ENCODE measurements at places on chromosomes 3 and 15.

DNA sequence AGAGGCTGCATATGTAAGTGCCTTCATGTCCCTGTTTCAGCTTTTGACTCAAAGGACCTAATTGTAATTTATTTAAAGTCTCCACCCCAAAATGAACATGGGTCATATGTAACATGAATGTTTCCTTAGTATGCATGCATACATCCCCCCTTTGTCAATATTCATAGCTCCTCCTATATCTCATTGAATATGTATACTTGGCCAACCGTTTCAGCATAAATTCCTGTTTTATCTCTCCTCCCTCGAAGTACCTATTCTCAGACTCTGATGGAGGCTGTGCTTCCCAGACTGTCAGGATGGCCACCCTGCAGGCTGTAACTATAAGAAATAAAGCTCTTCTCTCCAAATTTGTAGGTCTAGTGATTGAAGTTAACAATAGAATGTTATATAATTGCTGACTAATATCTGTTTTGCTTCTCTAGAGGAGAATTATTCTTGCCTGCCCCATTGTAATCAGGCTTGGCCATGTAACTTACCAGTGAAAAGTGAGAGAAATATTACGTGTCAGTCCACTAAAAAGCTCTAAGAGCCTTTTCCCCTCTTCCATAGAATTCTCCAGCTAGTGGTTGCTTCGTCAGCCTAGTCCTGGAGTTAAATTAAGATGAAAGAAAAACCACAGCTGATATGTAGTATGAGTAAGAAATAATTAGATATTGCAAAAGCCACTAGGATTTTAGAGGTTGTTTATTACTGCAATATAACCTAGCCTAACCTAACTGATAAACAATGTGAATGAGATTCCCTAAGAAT is 245.1 kb downstream of the ZNF385D start:
- DNase-seq = no peak

GRCh38 chr3:97515076-97515475 is 249.5 kb upstream of the ARL6 start:
- no peak for DNase-seq

DNA sequence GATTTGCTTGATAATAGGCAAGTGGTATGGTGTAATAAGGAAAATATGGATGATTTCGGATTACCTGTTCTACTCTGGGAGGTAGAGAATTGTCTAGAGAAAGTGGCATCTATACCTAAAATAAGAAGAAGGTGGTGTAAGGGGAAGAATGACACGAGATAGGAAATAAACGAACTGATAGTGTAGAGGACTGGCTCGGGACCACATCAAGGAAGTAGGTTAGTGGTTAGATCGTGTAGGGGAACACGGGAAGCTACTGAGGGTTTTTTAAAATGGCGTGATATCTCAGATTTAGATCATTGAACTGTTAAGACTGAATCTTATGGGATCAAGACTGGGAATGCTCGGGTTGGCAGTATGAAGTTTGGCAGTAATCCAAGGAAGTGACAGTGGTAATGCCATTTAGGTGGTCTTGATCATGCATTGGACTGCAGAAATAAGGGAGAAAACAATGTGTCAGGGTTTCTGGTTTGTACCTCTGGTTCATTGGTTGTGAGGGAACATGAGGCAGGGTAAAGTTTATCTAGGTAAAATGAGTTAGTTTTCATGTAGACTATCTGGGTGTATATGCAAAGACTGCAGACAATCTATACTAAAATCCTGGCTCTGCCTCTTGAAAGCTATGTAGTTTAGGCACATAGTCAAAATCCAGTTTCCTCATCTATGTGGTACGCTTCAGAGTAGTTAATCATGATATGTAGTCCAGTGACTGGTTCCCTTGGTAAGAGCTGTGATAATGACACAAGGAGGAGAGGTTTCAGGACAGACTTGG is 7.4 kb downstream of the RPL14 start:
- DNase-seq = no peak

DNA sequence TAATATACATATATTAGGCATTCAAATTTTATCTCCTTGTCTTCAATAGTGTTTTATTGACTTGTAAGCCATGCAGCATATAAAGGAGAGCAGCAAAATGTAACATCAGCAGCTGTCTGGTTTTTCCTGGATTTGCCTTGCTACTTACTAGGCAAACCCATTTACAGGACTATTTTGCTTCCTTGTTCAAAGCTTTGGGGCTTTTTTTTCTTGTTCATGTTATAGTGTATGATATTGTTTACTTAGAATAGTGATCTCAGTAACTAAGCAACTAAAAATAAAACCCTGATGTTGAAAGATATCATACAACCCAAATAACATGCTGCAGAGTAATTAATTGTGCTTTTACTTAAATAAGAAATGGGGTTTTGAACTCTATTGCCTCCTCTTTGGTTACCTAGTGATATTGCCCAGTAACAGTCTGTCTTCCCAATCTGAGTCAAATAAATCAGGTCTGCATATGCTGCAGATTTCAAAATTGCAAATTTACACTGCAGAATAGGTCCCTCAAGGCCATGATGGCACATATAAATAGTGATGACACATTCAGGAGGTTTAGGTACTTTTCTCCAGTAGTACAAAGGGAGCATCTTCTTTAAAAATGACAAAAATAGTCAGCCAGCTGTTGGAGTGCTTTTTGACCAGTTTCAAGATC is 578.1 kb upstream of the NECTIN3 start:
- no peak for DNase-seq

DNA sequence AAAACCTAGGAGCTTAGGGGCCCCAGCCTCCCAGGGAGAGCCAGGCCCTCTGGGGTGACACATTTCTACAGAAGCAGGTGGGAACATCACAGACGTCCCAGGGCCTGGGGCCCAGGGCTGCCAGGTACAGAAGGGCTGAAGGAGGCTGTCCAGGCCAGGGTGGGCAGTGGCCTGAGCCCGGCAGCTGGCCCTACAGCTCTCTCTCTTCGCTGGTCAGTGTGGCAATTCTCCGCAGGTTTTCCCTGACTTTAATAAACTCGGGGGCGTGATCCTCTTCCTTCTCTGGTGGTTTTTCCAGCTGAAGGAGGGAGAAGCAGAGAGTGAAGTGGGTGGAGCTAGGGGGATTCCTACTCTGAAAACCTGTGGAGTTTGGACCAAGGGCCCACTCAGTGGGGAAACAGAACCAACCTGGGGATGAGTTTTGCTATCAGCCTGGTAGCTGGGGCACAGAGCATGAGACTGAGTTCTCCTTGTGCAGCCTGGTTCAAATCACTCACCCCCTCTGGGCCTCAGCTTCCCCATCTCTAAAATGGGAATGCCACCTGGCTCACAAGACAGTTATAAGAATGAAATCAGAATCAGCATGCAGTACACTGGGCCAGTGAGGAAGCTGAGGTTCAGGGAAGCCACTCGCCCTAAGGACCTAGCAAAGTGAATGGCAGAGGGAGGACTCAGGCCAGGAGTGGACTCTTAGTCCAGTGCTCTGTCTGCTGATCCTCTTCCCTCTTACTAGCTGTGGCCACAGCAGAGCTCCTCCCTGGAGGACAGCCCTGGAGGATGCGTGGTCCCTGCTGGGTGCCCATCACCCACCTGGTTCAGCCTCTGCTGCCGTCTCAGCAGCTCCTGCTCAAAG is 10.6 kb downstream of the FAM107A start:
- no peak for DNase-seq

DNA sequence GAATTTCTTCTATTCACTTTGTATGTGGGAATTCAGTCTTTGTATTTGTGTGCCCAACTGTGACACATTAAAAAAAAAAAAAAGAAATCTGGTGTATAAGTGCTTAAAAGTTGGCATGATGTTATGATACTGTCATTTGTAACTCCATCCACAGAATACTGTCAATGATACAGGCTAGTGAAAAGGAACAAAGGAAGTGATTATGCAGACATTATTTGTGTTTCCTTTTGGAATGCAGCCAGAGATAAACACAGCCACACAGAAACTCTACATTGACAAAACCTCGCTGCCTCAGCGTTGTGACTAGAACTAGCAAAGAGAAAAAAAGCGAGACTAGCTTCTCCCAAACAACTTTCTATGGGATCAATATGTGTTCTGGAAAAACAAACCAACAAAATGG is 519.2 kb upstream of the AGTR1 start:
- peak; percentile 36 for DNase-seq

DNA sequence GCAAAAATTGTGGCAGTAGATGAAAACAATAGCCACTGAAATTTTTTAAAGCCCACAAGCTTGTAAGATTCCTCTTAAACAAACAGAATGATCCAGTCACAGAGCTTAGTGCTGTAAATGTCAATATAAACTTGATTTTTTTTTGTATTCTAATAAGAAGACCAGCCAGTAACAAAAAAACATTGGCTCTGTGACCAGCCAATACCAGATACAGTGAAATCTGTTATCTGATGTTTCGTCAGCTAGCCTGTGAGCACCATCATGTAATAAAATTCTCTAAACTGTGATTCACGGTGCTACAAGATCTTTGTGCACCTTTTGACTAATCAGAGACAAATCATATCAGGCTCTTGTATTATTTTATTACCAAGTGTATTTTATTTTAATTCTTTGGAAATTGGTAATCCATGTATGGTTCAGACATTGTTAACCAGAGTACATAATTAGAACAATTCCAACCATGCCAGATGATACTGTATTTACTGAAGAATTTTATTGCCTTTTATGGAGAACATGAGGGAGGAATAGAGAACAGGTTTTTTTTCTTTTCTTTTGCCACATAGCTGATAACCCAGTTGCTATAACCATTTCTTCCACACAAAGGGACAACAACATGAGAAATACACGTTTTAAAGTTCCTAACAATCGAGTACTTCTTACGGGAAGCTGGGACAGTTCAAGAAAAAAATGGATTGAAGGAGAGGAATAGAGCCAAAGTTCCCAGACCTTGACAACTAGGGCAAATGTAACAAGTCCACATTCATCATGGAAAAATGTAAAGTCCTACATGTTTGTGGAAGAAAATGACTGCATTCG is 71.9 kb downstream of the FILIP1L start:
- peak; percentile 80 for DNase-seq

DNA sequence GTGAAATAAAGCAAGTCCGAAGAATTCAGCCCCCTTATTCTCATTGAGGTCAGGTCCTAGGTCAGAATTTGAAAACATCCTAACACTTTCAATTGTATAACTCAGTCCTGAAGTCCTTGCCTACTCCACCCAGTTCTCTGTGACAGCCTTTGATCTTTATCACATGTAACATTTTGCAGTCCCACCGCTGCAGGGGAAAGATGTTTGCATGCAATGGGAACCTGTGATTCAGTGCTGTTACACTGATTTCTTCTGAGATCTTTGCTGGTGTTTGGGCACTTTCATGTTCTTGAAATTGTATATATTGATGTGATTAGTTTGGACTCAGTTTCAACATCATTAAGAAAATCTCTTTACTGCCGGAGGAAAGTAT is 18.0 kb upstream of the SECISBP2L start:
- DNase-seq = no peak

- no peak for DNase-seq
Observed at GRCh38 chr3:126910231-126910630, 72.7 kb upstream of the PLXNA1 start.

DNA sequence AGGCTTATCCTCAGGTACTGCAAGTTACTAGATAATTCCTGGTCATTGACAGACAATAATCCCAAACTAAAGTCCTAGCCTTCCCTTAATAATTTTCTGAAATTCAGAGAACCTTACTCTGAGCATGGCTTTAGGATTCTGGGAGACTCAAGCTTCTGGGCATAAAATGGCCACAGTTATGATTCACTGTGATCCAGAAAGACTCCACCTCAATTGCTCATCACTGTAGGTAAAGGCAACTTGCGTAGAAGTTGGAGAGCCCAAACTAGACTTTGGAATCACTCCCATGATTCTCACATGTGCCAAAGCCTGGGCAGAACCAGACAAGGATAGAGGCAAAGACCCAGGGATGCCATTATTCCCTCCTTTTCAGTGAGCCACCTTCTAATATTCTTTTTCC is 195.3 kb downstream of the OSBPL10 start:
- DNase-seq = peak; percentile 60

DNA sequence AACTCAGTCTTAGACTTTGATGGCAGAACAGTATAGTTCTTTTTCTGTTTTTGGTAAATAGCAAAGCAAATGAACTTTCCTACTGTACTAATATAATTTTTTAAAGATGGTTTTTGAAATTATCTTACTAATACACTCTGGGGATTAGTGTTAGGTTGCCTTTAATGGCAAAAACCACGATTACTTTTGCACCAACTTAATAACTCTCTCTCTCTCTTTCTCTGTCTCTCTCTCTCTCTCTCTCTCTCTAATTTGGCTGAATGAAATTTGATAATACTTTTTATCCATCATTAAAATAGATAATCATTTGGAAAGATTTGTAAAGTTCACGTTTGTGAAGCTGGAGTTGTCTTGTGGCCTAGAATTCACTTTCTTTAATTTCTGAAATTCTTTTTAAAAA is 257.8 kb downstream of the LPP start:
- no peak for DNase-seq

DNA sequence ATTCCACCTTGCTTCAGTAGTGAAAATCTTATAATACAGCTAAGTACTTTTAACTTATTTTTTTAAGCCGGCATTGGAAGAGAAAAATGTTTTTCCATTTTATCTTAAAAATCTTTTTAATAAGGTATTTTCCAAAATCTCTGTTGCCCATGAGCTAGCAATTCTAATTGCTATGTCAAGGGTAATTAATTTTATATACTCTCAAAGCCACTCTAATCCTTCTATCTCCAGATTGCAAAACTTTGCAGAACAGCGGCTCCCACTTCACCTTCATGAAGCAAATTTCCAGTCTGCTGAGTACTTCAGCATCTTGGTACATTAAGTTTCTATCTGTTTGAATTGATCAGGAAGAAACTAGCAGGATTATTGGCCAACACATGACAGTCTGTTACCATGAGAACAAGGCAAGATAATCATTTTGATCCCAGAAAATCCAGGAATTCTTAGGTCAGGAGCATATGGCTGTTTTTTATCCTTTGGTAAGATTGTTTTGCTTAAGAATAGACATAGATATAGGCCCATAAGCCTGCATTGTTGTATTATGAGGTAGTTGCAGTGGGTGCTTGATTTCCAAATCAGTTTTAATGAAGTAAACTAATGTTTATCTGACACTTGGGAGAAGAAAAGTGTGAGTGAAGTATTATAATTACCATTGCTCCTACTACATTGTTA is 6.0 kb downstream of the TIPARP start:
- no peak for DNase-seq
